ENCODE measurements at places on chromosomes 1 and 21.

DNA sequence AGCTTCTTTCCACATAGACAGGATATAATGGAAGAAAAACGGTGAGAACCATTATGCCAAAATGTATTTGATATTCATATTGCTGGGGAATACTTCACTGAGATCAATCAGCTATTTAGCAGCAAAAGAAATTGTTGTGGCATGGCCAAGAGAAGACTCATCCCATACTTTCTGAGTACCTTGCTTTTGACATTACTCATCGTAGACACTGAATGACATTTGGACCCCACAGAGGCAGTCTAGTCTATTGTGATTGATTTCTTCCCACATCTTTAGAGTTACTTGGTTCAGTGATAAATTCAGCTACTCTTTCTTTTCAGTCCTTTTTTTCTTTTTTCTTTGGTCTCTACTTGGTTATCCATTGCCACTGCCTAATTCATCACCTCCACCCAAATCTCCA lies 22.1 kb downstream of the ATP1B1 start:
- no peak for DNase-seq

GRCh38 chr1:201360486-201360885 lies 17.0 kb downstream of the TNNT2 start:
- DNase-seq, result no peak

DNA sequence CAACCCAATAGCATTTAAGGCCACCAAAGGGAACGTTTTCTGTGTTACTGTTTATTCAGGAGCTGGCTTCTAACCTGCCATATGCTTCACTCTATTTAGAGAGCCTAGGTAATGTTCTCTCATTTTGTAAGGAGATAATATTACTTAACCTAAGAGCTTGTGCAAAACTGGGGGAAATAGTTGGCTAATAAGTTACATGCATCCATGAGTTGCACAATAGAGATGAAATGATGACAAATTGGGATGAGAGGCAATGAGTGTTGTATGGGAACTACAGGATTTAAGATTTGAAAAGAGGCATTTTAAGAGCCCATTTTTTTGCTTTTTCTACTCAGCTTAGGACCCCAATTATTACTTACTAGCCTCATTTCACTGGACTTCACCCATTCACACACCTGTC lies 151.0 kb downstream of the ST6GALNAC3 start:
- no peak for DNase-seq

DNA sequence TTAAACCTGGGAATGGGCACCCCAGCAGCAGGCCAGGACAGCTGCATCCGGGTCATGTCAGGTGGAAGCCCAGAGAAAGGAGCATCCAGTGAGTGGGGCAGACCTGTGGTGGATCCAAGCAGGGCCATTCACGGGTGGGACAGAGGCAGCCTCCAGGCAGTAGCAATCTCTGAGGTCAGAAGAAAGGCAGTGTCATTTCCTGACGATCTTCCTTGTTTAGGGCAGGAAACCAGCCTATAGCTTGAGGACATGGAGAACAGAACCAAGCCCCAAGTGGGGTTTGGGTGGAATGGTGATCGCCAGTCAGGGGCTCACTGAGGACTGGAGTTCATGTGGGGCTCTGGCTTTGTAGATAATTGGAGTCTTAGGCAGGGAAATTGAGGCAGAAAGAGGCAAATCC lies 209.4 kb downstream of the HIVEP3 start:
- DNase-seq, result no peak

- DNase-seq, result peak; percentile 68
Observed at GRCh38 chr1:23718482-23718881, 24.8 kb upstream of the ELOA start.

- DNase-seq, result no peak
Observed at GRCh38 chr1:214518361-214518760, 33.0 kb downstream of the PTPN14 start.

DNA sequence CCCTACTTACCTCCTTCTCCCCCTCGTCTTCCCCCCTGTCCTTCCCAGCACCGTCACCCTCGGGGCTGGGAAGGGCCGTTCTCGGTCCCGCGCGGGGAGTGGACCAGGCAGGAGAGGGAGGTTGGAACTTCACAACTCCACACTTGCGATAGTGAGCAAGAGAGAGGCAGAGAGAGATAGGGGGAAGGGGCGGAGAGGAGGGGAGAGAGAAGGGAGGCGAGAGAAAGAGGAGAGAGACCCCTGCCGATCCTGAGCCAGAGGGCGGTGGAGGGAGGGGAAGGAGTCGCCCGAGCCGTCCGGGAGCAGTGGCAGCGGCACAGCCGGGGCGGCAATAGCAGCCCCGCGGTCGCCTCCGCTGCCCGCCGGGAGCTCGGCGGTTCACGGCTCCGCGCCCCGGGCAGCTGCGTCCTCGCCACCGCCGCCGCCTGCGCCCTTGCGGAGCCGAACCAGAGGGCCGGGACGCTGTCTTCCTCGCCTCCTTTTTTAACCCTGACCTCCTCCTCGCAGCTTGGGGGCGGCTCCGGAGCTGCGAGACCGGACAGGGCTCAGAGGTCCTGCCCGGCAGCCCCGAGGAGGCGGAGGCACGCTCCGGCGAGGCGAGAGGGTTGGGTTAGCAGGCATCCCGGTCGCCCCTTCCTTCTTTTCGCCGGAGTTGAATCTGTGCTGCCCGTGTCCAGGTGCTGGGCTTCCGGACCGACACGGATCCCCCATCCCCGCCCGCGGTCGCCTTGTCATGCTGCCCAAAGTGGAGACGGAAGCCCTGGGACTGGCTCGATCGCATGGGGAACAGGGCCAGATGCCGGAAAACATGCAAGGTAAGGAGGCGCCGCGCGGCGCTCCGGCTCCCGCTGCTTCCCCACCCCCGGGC lies 11.7 kb downstream of the NR5A2 start:
- peak; percentile 41 for DNase-seq

DNA sequence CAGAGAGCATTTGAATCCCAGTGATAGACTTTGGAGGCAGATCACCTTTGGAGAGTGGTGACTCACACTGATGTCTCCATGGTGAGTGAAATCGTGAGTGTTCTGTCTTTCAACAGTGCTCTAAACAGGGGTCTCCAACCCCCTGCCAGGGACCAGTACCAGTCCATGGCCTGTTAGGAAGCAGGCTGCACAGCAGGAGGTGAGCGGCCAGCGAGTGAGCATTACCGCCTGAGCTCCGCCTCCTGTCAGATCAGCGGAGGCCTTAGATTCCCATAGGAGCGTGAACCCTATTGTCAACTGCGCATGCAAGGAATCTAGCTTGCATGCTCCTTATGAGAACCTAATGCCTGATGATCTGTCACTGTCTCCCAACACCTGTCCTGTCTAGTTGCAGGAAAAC lies 61.8 kb upstream of the B3GALNT2 start:
- no peak for DNase-seq

DNA sequence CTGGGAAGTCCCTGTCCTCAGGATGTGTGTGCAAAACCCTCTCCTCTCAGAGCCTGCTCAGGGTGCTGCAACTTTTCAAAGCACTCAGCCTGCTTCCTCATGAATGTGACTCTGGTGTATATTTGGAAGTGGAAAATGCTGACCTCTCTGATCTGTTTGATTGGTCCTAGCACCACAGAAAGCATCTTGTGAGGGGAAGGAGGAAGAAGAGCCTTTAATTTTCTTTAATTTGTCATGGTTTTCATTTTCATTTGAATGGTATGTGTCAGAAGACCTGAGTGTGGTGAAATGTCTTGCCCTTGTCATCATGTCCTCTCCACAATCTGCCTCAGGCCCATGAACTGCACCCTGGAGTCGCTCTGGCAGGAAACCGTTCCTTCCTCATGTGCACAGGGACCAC lies 383.5 kb downstream of the NTNG1 start:
- no peak for DNase-seq

DNA sequence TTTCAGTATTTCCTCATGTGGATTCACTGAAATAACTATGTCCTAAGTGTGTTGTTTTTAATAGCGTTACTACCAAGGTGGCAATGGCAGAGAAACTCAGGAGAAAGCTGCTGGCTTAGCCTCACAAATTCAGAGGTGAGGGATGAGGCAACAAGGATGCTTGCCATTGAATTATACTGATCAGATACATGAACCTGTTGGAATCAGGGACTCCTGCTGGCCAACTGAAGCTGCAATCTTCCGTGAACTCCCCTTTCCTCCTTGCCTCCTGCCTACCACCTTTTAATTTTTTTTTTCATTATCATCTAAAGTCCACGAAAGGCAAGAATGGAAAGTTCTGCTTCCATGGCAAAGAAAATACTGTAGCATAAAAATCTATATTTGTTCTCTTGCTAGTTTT lies 254.7 kb downstream of the NFIA start:
- peak; percentile 12 for DNase-seq

DNA sequence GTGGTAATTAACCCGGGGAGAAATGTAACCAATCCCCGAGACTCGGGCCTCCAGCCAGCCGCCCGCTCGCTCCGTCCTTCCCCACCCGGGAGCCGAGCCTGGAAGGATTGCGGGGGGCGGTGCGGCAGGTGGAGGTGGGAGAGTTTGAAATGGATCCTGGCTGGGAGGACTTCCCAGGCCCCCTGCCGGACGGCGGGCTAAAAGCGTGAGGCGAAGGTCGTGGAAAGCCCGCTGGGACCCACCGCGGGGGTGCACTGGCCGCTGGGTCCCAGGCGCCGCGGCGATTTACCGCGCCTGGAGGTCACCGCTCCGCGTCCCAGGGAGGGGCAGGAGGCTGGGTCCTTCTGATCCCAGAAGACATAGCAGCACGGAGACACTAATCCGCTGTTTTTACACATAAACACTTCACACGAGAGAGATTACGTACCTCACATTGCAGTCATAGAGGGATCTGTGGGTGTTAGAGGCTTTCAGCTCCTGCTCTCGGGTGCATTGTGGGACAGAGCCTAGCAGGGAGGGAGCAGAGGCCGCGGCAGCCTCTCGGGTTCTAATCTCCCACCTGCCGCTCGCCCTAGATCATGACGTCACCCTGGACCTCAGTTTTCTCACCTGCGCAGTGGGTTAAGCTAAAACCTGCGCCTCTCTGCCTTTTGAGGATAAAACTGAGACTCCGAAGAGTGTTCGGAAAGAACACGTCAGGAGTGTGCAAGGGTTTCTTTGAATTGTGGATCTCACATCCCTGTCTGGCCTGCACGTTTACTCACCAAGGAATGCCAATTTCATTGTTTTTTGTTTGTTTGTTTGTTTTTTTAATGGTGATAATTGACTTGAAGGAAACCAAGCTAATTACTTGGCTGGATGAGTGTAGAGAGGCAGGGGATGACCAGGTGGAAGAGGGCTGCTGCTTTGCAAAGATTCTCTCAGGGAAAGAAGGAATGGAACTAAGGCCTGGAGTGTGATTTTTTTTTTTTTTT lies 17.1 kb upstream of the TMEM9 start:
- peak; percentile 73 for DNase-seq

- no peak for DNase-seq
Observed at GRCh38 chr1:225770561-225771248, 6.9 kb upstream of the SRP9 start.

DNA sequence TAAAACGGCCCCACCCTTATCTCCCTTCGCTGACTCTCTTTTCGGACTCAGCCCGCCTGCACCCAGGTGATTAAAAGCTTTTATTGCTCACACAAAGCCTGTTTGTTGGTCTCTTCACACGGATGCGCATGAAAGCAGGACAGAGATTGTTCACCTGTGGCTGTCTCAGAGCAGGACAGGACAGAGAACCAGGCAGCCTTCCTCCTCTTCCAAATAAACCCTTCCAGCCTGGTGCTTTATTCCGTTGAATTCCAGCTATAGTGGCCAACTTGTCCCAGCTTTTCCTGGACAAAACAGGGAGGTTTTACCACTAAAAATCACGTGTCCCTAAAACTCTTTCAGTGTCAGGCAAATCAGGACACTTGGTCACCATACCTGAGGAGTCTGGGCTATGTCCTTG lies 9.5 kb upstream of the DMRTB1 start:
- DNase-seq, result peak; percentile 59

Data from SW480 (cell line).